ENCODE measurements at places on chromosomes 5 and 9.

- DNase-seq: no peak
Measured at GRCh38 chr5:39697881-39698280, 273.1 kb upstream of the DAB2 start.

DNA sequence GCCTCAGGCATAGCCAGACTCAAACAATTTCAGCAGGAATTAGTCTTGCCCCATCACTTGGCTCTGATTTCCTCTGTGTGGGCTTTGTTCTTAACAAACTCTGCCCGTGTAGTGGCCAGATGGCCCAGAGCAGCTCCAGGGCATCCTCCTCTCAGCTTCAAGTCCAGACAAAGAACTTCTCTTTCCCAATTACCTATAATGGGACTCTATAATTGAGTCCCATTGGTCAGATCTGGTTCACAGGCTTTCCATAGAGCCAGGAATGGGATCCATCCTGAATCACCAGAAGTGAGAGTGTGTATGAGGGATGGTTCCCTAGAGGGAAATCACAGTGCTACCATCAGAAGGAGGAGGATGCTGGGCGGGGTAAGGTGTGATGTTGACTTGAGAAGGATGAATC lies 515.8 kb downstream of the KIF4B start:
- no peak for DNase-seq

DNA sequence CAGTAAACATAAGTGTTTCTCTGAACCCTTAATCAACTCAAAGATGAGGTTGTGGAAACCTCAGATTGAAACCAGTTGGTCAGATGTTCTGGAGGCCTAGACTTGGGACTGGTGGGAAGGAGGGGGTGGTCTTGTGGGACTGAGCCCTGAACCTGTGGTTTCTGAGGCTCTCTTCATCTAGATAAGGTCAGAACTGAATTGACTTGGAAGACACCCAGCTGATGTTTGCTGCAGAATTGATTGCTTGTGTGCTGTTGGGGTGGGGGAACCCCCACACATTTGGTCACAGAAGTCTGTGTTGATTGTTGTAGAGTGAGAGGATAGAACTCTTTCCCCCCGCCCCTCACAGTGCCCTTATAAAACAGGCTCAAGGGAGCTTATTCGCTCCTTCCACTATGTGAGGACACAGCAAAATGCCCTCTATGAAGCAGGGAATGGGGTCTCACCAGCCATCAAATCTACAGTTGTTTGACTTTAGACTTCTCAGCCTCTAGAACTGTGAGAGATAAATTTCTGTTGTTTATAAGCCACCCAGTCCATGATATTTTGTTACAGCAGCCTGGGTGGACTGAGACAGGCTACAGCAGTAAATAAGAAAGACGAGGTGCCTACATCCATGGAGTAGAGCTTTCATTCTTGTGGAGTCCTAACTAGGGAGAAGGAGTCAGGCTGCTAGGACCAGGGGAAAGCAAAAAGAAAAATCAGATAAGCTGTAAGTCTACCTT lies 25.7 kb upstream of the UGCG start:
- DNase-seq: no peak

- no peak for DNase-seq
Measured at GRCh38 chr5:57509501-57510260, 27.1 kb upstream of the ACTBL2 start.

DNA sequence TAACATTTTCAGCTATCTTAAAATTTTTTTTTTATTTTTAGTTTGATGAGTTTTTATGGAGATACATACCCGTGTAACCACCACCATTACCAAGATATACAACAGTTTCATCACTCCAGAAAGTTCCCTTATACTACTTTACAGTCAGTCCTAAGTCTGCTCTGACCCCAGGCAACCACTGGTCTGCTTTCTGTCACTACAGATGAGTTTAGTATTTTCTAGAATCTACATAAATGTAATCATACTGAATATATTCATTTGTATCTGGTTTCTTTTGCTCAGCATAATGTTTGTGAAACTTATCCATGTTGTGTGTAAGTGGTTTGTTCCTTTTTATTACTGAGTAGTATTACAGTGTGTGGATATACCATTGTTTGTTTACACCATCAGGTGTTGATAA lies 127.8 kb downstream of the GAS1 start:
- no peak for DNase-seq
